ENCODE measurements at places on chromosomes 5 and 9.
A peak's percentile ranks its signal among the peaks of the same experiment; 100 is the strongest.

DNA sequence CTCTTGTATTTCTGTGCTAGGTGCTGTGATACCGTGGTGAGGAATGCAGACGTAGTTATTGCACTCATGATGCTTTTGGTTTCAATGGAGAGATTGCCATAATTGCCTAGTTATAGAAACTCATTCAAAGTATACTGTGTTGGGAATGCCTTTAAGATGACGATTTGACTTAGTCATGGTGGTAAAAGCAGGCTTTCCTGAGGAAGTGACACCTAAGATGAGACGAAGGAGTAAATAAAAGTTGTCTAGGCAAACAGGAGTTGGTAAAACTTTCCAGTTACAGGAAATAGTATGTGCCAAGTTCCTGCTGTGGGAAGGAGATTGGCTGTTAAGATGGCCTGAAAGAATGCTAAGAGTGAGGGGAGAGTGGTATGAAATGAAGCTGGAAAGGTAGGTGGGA is 48.1 kb downstream of the FOCAD start:
- DNase-seq = no peak

DNA sequence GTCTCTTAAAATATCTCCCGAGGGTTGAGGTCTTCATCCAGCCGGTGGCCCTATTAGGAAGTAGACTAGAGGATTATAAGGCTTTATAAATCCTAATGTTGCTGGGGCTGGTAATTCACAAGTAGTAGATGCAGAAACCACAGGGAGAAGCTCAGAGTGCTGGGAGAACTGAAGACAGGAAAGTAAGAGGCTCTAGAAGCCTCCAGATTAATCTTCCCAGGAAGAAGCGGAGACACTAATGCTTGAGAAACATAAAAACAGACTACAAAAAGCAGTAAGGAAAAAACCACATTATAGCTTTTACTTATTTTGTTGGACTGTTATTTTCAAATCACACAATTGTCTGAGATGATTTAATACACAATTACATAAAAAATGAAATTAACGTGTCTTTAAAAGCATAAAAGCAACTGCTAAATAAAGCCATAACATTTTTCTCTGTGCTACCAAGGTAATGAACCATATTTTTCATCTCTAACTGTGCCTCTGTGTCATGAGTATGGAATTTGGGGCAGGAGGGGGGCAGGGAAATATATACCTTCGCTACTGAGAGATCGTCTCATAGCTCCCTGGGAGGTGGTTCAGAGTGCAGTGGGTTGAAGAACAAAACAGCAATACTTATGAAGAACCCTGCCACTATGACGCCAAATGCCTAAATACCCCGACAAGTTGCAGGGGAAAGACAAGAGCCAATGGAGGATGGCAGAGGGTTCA is 806.2 kb upstream of the WWC1 start:
- DNase-seq = no peak

DNA sequence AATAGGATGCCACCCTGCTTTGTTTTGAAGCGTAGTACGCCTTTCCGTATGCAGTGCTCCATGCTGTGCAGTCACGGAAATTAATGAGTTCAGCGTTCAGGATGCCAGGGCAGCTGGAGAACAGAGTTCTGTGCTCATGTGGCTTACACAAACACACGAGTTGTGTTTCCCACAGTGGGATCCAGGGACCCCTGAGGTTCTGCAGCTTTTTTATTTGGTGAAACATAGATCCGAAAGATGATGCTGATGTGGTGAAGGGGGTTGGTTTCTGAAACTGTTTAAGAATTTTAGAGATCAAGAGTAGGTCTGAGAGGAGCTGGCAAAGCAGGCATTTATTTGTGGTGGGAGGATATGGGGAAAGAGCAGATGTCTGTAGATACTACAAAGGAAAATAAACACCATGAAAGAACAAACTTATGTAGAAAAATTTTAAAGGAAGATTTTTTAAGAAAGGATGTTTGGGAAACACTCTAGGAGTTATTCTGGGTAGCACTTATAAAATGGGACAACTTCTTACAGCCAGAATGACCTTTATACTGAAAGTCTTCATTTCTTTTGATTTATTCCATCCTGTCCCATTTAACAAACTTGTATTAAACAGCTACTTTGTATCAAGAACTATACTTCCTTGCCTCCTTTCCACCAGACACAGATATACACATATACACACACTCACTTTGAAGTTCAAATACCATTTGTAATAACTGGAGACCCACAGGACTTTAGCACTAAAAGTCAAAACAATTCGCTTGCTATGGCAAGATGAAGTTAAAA is 52.7 kb downstream of the ITGA1 start:
- DNase-seq = no peak

DNA sequence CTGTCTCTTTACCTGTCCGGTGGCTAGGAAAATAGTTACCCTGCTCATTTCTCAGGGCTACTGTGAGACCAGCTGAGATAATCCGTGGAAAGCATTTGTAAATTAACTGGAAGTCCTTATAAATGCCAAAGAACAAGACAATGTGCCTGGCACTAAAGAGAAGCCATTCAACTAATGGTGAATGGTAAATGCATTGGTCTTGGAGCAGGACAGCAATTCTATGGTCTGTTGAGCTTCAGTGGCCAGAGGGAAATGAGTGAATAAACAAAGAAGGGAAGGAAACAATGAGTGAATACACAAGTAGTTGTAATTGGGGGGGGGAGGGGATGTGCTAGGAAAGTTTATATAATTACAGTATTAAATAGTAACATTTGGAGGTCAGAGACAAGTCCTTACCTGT is 353.6 kb downstream of the SEMA5A start:
- DNase-seq = no peak

- DNase-seq = no peak
These were observed 84.8 kb downstream of the PJA2 start for GRCh38 chr5:109324931-109325330.

GRCh38 chr5:59097116-59097515 is 514.2 kb downstream of the RAB3C start:
- no peak for DNase-seq

GRCh38 chr9:35756275-35757225 is 2.5 kb upstream of the MSMP start:
- peak; percentile 59 for DNase-seq

DNA sequence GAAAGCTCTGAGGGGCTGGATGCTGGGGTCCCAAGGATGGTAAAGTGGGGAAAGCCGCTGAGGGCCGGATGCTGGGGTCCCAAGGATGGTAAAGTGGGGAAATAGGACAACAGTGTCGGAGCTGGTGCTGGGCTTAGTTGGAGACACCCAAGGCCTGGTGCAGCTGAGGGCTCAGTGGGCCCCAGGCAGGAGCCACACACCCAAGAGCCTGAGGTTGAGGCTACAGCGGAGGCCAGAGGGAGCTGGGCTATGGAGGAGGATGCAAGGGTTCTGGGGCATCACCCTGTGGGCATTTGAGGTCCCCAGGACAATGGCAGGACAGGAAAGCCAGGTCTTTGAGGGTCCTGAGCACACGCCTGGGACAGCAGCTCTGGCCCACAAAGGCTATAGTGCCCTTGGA is 19.1 kb upstream of the SLC9A3 start:
- DNase-seq = no peak

DNA sequence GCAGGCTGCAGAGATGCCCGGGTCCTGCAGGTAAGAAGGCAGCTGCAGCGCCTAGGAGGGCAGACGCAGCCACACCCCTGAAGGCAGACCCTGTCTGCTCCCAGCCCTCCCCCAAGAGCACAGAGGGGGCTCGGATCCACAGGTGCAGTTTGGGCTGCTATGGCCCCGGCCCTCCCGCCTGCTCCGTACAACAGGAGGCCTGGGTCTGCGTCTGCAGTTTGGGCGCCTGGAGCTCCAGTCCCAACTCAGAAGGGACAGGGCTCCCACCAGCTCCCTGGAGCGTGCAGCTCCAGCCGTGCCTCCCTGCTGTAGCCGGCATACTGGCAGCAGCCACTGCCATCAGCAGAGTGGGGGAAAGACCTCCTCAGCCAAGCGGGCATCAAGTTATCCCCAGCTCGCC is 30.5 kb downstream of the BTNL9 start:
- no peak for DNase-seq

GRCh38 chr9:37969130-37969529 is 65.2 kb upstream of the SLC25A51 start:
- DNase-seq = peak; percentile 22

DNA sequence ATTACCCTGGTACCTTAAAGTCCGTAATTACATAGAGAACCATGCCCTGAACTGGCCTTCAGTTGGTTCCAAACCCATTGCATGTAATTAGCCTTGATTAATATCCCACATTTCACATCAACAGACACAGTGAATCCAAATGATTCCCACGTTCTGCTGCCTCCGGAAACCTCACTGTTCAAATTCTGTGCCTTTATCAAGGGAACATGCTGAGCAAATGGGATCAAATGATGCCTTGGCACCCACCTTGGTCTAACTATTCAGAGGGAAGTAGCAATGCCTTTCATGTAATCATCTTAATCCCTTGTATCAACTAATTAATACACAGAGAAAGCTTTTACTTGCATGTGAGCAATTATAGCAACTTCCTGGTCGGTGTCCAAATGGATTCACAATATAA is 100.6 kb downstream of the EFNA5 start:
- DNase-seq = no peak

DNA sequence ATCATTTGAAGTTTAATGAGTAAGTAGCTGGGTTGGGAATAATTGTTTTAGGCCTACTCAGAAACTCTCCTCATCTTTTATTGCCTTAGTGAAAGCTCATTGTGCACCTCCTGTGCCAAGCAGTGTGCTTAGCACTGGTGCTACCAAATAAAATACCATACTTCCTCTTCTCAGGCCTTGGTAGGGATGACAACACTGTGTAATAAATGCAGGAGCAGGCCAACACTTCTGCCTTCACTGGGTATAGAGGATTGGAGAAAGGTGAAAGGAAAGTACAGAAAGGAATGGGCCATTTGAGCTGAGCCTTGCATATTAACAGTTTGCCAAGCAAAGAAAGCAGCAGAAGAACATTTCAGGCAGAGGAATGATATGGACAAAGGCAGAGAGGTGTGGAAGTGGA is 285.7 kb downstream of the NR3C1 start:
- no peak for DNase-seq

DNA sequence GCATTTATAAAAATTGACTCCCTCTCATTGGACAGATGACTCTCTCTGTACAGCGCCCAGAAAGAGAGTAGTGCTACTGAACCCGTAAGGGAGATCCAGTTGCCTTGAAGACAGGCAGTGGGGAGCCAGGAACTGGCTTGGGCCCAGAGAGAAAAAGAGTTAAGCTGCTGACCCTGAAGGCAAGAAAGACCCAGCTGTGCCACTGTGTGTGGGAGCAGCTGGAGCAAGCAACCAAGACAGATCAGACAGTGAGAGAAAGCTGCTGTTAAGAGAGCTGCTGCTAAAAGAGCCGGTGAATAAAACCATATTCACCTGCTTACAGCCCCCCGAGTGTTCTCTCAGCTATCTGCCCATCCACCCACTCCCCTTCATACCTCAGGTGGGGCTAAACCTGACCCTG is 149.7 kb upstream of the ADAMTS16 start:
- no peak for DNase-seq

GRCh38 chr5:124683917-124684555 is 62.4 kb downstream of the ZNF608 start:
- DNase-seq = no peak

DNA sequence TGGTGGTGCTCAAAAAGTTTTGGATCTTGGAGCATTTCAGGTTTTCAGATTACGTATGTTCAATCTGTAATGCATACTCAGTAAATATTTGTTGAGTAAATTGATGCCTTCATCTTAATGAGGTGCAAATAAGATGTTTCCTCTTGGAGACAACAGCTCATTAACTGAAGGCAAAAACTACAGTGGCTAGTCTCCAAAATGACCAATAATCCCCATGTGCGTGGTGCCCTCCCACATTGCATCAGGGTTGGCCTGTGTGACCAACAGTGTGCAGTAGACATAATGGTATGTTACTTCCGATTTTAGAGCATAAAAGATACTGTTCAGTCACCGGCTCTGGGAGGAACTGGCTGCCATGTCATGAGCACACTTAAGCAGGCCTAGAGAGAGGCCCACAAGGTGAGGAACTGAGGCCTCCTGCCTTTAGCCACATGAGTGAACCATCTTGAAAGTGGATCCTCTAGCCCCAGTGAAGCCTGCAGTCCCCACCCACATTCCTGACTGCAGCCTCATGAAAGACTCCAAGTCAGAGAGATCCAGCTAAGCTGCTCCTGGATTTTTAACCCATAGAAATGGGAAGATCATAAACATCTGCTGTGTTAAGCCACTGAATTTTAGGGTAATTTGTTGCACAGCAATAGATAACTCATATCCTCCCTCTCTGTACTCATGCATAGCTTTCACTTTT is 55.7 kb downstream of the LIFR start:
- DNase-seq = no peak

- DNase-seq = no peak
These were observed 251.8 kb upstream of the CDH9 start for GRCh38 chr5:27290172-27290571.

- DNase-seq = no peak
These were observed 26.1 kb upstream of the IFNK start for GRCh38 chr9:27497883-27498417.

DNA sequence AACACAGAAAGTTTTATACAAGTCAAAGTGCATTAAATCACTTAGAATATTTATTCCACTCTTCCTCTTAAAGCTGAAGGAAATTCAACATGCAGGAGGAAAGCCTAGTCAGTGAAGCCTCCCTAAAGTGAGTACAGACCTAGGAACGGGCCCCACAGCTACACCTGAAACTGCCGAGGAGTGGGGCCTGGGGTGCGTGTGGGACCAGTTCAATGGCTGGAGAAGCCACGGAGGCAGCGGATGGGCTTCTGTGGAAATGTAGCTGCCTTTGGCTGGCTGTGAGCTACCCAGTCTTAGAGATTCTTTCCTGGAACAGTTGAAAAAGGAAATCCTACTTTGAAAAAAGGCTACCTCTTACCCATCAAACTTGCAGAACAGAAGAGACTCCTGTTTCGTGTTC is 16.6 kb downstream of the ARPC5L start:
- DNase-seq = no peak

GRCh38 chr5:123287881-123288280 is 135.3 kb downstream of the CEP120 start:
- DNase-seq = no peak

DNA sequence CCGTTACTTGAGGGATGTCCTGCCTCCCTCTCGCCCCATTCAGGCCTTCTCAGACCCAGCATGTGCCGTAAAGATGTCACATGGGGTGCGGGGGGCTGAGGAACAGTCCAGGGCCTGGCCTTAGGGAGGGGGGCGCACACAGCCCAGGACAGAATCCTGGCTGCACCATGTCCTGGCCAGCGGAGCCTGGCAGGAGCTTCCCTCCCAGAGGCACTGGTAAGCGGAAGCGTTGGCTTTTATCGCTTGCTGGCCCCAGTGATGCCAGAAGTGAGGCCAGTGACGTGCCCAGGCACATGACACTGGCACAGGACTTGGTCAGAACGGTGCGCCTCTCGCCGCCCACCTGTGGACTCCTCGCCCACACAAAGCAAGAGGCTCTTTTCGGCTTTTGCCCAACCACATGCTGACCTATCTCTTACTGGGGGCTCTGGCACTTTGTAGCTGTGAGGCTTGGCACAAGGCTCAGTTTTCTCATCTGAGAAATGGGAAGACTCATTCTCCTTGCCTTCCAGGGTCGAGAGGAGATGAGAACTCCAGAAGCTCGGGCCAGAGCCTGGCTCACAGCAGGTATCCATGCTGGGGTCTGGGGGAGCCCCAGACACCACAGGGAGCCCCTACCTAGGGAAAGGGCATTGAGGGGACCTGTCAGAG is 59.0 kb downstream of the LMX1B start:
- DNase-seq = no peak

GRCh38 chr9:133818444-133818843 is 80.3 kb upstream of the SARDH start:
- DNase-seq = no peak

Data from hematopoietic multipotent progenitor cell treated with erythropoietin and hydrocortisone succinate and interleukin-3 and kit ligand, for 15 days (in vitro differentiated cells).